ENCODE measurements at places on chromosomes 13 and 19.

DNA sequence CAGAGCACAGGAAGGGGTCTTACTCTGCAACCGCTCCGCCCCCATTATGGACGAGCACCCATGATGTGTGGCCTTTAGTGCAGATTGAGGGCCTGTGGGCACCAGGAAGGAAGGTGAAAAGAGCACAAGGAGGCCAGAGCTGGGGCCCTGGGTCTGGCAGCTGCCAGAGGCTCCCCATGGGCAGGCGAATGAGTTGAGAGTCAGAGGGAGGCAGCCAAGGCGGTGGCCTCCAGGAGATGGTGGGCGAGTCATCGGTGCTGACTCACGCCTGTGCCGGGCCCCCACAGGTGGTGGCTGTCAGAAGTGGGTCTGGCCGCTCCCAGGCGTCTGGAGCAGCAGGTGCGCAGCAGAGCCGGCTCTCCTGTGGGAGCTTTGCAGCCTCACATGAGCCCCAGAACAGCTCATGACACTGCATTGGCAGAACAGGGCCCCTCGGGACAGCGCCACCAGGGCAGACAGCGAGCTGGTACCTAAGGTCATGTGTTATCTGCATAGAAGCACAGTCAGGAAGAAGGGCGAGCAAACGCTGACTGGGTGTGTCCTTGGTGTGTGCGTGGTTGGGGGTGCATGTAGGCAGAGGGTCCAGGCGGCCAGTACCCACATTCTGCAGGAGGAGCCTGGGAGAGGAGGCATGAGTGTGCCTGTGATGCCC, 68.8 kb downstream of the CHST8 start:
- H3K36me3 ChIP-seq = no peaks in the 10 kb centered on the region
- H3K27ac ChIP-seq = no peak overlapping the region
- no peak for DNase-seq
- H3K4me1 ChIP-seq = no peaks in the 10 kb centered on the region

- no peak overlapping the region for H3K27ac ChIP-seq
- peaks cover 17% of the 10 kb centered on the region for H3K4me1 ChIP-seq
- no peak for DNase-seq
- no peaks in the 10 kb centered on the region for H3K27me3 ChIP-seq
Observed at GRCh38 chr13:51457086-51457815, 4.4 kb upstream of the INTS6 start.

GRCh38 chr13:60612593-60612992, 215.6 kb downstream of the TDRD3 start:
- H3K4me3 ChIP-seq = no peak overlapping the region
- H3K27me3 ChIP-seq = no peaks in the 10 kb centered on the region
- no peaks in the 10 kb centered on the region for H3K4me1 ChIP-seq
- H3K27ac ChIP-seq = no peak overlapping the region

DNA sequence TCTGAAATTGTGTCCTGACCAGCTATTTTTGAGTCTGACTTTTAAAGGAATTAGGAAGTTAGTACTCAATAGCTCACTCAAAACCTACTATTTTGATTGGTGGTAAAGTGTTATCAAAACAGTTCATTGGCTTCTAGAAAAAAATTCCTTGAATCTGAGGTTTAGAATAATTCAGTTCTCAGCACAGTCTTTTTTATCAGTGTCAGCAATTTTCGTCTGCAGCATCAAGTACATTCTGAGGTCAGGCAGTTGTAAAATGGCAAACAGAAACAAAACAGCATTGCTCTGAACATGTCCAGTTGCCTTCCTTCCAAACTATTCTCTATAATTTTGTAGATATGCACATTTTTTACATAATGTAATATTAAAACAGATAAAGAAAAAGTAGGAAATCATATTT, 1644.1 kb downstream of the SLITRK5 start:
- no peaks in the 10 kb centered on the region for H3K4me1 ChIP-seq
- no peak overlapping the region for H3K4me3 ChIP-seq
- no peaks in the 10 kb centered on the region for H3K36me3 ChIP-seq
- H3K27ac ChIP-seq = no peak overlapping the region

DNA sequence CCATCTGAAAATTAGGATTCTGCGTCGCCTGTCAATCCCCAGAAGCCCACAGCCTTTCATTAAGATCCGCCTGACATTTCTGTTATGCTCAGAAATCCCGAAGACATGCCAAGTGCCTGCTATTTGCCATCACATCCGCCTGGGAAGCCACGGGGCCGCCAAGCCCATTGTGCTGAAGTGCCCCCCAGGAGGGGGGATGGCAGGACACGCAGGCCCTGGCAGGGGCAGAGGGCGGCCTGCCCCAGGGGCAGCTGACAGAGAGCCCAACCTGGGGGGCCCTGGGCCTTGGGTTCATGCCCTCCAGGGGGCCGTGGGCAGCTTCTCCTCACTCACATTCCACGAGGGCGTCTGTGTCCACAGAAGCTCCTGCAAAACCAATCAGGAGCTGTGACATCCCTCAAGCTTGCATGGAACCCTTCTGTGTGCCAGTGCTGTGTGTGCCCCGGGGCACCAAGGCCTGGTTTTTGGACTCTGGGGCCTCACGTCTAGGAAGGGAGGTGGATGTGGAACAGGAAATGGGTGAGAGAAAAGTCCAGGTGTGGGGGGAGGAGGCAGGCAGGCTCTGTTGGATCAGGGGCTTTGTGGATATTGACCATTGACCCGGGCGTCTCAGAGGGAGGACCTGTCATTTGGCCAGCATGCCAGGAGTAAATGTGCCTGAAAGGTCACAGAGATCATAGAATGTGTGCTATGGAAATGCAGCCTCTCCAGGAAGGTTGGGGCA, 122.9 kb downstream of the URI1 start:
- no peak for DNase-seq
- H3K27me3 ChIP-seq = peaks cover 5% of the 10 kb centered on the region
- no peaks in the 10 kb centered on the region for H3K4me1 ChIP-seq

- DNase-seq = no peak
- no peaks in the 10 kb centered on the region for H3K27me3 ChIP-seq
- H3K36me3 ChIP-seq = no peaks in the 10 kb centered on the region
Observed at GRCh38 chr19:31135841-31136240, 213.4 kb downstream of the TSHZ3 start.

GRCh38 chr19:33298146-33298911, 4.0 kb downstream of the CEBPA start:
- H3K27ac ChIP-seq = no peak overlapping the region
- no peaks in the 10 kb centered on the region for H3K36me3 ChIP-seq
- peaks cover 12% of the 10 kb centered on the region for H3K4me1 ChIP-seq
- H3K4me3 ChIP-seq = no peak overlapping the region

DNA sequence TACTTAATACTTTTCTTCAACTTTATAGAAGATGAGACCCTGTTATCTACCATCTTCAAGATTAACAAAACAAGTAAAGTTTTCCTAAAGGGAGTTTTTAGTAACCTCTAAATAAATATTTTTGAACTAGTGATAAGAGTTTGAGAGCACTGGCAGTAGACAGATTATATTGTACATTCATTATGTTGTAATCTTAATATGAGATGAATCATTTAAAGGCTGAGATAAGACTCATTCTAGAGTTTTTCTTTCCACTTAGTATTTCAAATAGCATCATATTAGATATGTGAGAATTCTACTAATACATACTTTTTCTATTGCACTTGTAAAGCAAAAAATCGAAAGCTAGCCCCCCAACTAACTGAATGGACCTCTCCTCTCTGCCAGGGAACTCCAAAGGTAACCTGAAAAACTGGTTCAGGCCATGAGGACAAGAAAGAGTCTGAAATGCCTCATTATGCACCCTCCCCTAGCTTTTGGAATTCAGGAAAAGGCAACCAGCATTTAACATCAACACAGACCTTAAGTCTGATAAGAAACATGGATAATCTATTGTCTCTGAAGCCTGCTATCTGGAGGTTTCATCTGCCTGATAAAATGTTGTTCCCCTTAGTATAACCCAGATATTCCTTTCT, 875.4 kb upstream of the SLC10A2 start:
- no peak overlapping the region for H3K4me3 ChIP-seq
- no peak for DNase-seq
- no peak overlapping the region for H3K27ac ChIP-seq
- no peaks in the 10 kb centered on the region for H3K36me3 ChIP-seq

- peak overlapping the region; percentile 95 for H3K4me3 ChIP-seq
- no peaks in the 10 kb centered on the region for H3K27me3 ChIP-seq
- peaks cover 37% of the 10 kb centered on the region for H3K4me1 ChIP-seq
- H3K36me3 ChIP-seq = no peaks in the 10 kb centered on the region
Observed at GRCh38 chr19:49642492-49643035, 555 bp downstream of the SCAF1 start.

DNA sequence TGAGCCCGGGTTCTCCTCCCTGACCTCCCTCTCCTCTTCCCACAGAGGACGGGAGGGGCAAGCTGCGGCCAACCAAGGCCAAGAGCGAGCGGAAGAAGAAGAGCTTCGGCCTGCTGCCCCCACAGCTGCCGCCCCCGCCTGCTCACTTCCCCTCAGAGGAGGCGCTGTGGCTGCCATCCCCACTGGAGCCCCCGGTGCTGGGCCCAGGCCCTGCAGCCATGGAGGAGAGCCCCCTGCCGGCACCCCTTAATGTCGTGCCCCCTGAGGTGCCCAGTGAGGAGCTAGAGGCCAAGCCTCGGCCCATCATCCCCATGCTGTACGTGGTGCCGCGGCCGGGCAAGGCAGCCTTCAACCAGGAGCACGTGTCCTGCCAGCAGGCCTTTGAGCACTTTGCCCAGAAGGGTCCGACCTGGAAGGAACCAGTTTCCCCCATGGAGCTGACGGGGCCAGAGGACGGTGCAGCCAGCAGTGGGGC, 162.2 kb downstream of the KDM4B start:
- H3K36me3 ChIP-seq = no peaks in the 10 kb centered on the region
- peak; percentile 93 for DNase-seq
- H3K27ac ChIP-seq = peak overlapping the region; percentile 100
- H3K27me3 ChIP-seq = no peaks in the 10 kb centered on the region
- H3K4me3 ChIP-seq = no peak overlapping the region

DNA sequence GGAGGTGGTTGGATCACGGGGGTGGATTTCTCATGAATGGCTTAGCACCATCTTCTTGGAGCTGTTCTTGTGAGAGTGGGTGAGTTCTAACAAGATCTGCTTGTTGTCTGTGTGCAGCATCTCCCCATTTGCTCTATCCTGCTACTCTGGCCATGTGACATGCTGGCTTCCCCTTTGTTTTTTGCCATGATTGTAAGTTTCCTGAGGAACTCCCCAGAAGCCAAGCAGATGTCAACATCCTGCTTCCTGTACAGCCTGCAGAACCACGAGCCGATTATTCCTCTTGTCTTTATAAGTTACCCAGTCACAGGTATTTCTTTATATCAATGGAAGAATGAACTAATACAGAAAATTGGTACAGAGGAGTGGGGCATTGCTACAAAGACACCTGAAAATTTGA, 2.3 kb upstream of the SIGLEC12 start:
- no peak overlapping the region for H3K27ac ChIP-seq
- H3K27me3 ChIP-seq = no peaks in the 10 kb centered on the region
- no peak overlapping the region for H3K4me3 ChIP-seq
- H3K4me1 ChIP-seq = peaks cover 9% of the 10 kb centered on the region

GRCh38 chr13:93473441-93474270, 247.0 kb downstream of the GPC6 start:
- H3K27me3 ChIP-seq = no peaks in the 10 kb centered on the region

- no peaks in the 10 kb centered on the region for H3K4me1 ChIP-seq
- H3K27me3 ChIP-seq = no peaks in the 10 kb centered on the region
- no peaks in the 10 kb centered on the region for H3K36me3 ChIP-seq
- H3K4me3 ChIP-seq = no peak overlapping the region
Observed at GRCh38 chr13:109687559-109688448, 98.6 kb downstream of the IRS2 start.

DNA sequence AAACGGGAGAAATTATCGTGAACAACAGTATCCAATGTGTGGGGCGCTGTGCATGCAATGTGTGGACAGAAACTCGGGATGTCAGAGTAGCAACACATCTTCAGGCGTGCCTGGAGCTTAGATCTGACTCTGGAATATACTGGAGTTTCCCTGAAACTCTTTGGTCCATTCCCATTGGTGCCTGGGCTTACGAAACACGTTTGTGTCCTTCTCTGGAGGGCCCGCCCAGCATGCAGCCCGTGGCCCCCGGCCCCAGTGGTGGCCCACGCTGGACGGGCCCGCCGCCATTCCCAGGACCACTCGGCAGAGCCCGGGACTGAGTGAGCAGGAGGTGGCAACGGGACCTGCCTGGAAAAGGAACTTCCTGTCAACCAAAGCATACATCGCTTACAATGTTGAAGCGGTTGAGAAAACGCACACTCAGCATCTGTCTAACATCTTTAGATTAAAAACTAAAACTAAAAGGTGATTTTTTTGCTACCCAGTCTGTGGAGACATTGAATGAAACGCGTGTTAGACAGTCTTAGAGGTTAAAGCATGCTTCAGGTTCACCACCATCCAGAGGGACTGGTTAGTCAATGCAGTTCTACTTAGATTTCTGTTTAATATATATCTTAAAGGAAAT, 19.3 kb upstream of the TIMM44 start:
- H3K36me3 ChIP-seq = peaks cover 3% of the 10 kb centered on the region
- no peak overlapping the region for H3K27ac ChIP-seq
- no peak for DNase-seq
- no peaks in the 10 kb centered on the region for H3K27me3 ChIP-seq

DNA sequence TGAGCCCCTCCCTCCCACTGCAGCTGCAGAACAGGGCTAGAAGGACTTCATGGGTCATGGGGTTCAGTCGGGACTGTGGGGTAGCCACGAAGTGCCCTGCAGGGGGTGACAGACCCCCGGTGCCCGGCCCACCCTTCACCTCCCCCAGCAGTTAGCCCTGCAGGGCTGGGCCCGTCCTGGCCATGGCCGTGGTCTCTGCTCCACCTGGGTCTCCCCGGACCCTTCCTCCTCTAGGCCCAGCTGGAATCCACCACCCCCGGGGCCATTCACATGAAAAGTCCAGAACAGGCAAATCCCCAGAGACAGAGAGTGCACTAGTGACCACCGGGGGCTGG, 17.3 kb downstream of the MKNK2 start:
- no peak overlapping the region for H3K27ac ChIP-seq
- peaks cover 37% of the 10 kb centered on the region for H3K4me1 ChIP-seq
- no peaks in the 10 kb centered on the region for H3K27me3 ChIP-seq

DNA sequence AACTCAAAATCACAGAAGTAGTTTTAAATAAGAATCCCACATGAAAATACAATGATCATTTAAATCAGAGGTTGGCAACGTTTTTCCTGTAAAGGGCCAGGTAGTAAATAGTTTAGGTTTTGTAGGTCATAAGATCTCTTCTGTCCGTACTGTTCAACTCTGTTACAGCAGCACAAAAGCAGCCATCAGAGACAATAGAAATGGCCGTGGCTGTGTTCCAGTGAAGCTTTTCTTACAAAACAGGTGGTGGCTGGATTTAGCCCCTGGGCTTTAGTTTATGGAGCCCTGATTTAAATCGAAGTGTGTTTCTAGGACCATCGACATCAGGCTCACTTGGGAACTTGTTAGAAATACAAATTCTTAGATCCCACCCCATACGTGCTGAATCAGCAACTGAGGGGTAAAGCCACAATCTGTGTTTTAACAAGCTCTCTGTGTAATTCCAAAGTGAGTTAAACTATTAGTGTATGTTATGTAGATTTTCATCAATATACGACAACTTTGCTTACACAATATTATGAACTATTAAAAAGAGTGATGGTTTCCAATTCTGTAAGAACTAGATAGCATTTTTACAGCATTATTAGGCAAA, 54.8 kb upstream of the MIR17HG start:
- no peak overlapping the region for H3K4me3 ChIP-seq
- H3K4me1 ChIP-seq = no peaks in the 10 kb centered on the region
- no peaks in the 10 kb centered on the region for H3K27me3 ChIP-seq
- no peak overlapping the region for H3K27ac ChIP-seq
- DNase-seq = no peak

GRCh38 chr19:55256562-55257460, 2.0 kb downstream of the PPP6R1 start:
- peak overlapping the region; percentile 94 for H3K27ac ChIP-seq
- DNase-seq = peak; percentile 36
- peak overlapping the region; percentile 80 for H3K4me3 ChIP-seq
- peaks cover 71% of the 10 kb centered on the region for H3K4me1 ChIP-seq
- H3K27me3 ChIP-seq = no peaks in the 10 kb centered on the region
